Thyroid gland (tissue), 4 donors: ENCODE measurements at places on chromosomes 16 and 17. TPM values are rescaled to one million over a fixed set of nuclear protein-coding genes. Genes with fewer than 3 reads are reported as not detected.

Gene TNFSF13
- total RNA-seq: 32.2 TPM

Gene FOXL1
- total RNA-seq: 0.45 TPM

Gene MYH1
- not detected for total RNA-seq

Gene CTDNEP1
- total RNA-seq: 35.1 TPM

Gene OR4D1
- not detected for total RNA-seq

Gene LGALS9B
- total RNA-seq: not detected

Gene SCO1
- total RNA-seq: 36.0 TPM

Gene RSAD1
- total RNA-seq: 38.9 TPM

Gene RHBDL1
- total RNA-seq: 0.56 TPM

Gene RAB37
- 0.40 TPM for total RNA-seq

Gene SHBG
- total RNA-seq: 0.83 TPM

Gene SPN
- total RNA-seq: 3.4 TPM

Gene KRTAP17-1
- not detected for total RNA-seq

Gene CD300A
- total RNA-seq: 0.78 TPM

DNA sequence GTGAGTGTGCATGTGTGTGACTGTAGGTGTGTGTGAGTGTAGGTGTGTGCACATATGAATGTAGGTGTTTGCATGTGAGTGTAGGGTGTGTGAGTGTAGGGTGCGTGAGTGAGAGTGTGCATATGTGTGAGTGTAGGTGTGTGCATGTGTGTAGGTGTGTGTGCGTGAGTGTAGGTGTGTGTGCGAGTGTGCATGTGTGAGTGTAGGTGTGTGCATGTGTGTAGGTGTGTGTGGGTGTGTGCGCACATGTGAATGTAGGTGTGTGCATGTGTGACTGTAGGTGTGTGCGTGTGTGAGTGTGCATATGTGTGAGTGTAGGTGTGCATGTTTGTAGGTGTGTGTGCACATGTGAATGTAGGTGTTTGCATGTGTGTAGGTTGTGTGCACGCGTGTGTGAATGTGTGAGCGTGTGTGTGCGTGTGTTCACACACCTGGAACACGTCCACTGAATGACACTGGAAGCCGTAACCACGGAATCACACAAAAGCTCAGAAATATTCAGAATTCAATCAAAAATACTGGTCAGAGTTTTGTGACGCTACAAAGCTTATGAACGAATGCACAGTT is 30.6 kb downstream of the MRM3 start:
- no peak for DNase-seq

- no peak for DNase-seq
Observed at GRCh38 chr16:53973021-53973420, 269.1 kb downstream of the FTO start.

- peak; percentile 77 for DNase-seq
Observed at GRCh38 chr16:14300705-14301168, 229.6 kb downstream of the MRTFB start.

DNA sequence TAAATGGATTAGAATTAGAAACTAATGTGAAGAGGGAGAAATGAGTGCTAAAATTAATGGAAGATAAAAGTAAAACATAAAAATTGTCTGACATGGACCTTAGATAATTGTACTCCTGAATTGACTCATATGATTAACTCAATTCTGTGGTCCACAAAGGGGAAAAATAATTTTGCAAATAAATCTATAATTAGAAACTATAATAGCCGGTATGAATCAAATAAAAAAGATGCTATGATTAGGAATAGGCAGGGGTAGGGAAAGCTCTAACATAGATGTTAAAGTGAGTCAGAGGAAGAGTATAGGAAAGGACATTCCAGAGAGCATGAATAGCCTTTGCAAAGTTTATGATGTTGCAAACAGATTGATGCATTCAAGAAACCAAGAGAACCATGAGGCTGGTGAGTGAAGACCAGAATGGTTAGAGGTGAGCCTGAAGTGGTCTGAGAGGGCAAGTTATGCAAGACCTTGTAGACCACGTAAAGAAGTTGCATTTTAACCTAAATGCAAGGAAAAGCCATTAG is 262.1 kb upstream of the CA10 start:
- no peak for DNase-seq

- no peak for DNase-seq
Observed at GRCh38 chr17:61076621-61077031, 323.0 kb upstream of the TBX2 start.

DNA sequence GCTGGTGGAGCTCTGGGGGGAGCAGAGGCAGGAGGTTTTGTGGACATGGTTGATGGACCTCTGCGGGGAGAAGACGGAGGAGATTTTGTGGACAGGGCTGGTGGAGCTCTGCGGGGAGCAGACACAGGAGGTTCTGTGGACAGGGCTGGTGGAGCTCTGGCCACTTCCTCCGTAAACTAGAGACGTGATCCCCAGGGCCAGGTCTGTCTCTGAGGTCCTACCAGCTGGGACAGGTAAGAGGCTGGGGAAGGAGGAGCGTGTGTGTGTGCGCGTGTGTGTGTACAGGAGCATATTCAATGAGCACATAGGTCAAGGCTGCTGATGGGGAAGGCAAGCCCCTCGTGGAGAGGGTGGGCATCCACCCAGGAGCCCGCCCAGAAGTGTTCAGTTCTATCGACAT is 20.6 kb downstream of the RPH3AL start:
- no peak for DNase-seq

GRCh38 chr17:62611292-62611691 is 16.2 kb upstream of the MRC2 start:
- no peak for DNase-seq

GRCh38 chr17:41390411-41390938 is 6.9 kb downstream of the KRT31 start:
- no peak for DNase-seq

DNA sequence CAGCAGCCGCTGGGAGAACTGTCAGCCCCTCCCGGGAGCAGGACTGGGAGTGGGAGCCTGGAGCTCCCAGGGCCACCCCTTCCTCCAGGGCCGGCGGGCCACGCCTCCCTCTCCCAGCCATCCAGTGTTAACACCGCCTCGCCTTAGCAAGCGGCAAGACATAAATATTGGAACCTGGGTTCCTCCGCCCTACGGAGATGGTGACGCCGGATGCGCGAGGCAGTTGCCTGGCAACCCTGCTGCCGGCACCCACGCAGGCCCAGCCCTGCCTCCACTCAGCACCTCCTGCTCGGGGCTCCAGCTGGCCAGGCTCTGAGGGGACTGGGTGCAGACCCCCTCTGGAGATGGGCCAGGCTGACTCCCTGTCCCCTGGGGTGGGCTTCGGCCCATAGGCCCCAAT is 27.4 kb upstream of the CACNA1H start:
- no peak for DNase-seq

DNA sequence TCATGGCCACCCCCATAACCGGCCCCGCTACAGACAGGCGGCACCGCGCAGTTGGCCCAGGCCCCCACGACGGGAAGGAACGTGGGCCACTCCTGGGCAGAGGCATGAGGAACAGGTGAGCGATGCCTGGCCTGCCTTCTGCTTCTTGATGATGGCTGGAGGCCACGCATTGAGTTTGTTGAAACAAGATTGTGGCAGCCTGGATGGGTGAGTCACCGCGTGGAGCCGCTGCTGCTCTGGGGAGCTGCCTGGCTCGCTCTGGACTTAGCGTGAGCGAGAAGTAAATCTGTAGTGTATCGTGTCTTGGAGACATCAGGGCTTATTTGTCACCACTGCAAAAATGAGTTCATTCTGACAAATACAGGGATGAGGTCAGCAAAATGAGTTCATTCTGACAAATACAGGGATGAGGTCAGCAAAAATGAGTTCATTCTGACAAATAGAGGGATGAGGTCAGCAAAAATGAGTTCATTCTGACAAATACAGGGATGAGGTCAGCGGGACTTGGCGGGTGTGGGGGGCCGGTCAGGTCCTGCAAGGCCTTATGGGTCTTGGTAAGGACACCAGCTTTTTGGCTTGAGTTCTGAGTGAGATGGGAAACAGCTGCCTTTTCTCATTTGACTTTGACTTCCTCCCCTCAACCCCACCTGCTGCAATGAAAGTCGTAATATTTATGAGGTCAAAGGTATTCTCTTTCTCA is 93.0 kb downstream of the SEC14L1 start:
- DNase-seq: no peak

DNA sequence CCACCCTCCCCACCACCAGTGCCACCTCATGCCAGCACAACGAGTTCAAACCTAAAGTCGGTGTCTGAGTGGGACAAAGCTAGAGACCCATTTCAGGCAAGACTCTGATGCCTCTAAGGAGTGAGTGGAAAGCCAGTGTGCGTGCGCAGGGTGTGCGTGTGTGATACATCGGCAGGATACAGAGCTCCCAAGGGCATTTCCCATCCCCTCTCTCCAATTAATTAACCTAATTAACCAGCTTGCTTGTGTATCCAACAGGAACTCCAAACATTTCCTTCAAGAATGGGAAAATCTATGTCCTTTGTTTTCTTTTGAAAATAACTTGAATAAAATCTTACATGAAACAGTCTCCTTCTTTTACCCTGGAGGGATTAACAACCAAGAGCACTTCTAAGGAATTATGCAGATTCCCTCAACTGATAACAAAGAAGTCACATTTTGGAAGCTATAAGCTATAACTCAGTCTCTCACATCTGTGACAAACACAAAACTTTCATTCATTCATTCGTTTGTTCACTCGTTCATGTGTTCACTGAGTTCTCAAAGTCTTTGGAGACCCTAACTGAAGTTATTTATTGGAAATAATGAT is 9.9 kb downstream of the ATPAF2 start:
- no peak for DNase-seq

DNA sequence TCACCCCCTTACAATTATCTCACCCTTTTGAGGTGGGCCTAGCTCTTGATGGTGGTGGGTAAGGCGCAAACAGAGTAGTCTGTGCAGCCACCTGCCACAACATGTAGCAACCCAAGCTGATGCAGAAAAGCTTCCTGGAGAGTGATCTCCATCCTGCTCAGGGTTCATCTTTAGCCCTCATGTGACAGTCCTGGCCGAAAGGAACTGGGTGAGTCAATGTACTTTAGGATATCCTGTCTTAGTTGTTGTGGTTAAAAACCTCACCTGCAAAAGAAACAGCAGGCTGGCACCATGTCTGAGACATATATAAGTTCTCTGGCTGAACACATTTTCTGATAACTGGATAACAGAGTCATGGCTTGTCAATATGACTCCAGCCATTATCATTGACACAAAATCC is 183.5 kb upstream of the CPHXL start:
- no peak for DNase-seq

GRCh38 chr16:49876716-49877129 is 20.8 kb upstream of the ZNF423 start:
- DNase-seq: peak; percentile 63

DNA sequence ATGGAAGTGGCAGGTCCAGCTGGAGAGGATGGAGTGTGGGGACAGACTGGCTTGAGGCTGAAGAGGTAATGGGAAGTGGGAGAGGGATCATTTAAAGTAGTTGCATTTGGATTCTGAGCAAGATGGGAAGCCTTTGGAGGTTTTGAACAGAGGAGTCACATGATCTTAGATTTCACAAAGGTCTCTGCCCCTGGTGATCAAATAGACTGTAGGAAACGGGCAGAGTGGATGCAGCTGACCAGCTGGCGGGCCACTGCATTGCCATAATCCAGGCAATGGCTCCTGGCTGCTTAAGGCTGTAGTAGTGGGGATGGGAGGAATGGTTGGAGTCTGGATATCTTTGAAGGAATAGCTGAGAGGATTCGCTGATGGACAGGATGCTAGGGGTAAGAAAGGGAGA is 81.5 kb downstream of the SLC6A2 start:
- no peak for DNase-seq

DNA sequence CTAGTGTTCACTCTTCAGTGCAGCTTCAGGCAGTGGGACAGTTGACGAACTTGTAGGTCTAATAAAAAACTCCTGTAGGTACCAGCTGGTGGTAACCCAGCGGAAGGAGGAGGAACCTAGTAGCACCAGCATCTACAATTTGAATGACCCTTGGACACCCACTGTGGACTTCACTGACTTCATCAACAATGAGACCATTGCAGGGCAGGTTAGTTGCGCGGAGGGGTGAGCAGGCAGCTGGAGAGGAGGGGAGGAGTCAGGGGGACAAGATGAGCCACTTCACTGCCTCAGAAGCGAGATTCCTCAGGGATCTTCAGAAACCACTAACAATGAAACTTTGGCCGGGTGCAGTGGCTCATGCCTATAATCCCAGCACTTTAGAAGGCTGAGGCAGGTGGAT is 22.3 kb downstream of the AOC3 start:
- no peak for DNase-seq

GRCh38 chr16:64654178-64654577 is 467.7 kb downstream of the CDH11 start:
- DNase-seq: no peak

- no peak for DNase-seq
Observed at GRCh38 chr17:65177901-65178300, 40.7 kb downstream of the RGS9 start.

GRCh38 chr17:79147746-79148506 is 73.3 kb downstream of the ENGASE start:
- DNase-seq: no peak

DNA sequence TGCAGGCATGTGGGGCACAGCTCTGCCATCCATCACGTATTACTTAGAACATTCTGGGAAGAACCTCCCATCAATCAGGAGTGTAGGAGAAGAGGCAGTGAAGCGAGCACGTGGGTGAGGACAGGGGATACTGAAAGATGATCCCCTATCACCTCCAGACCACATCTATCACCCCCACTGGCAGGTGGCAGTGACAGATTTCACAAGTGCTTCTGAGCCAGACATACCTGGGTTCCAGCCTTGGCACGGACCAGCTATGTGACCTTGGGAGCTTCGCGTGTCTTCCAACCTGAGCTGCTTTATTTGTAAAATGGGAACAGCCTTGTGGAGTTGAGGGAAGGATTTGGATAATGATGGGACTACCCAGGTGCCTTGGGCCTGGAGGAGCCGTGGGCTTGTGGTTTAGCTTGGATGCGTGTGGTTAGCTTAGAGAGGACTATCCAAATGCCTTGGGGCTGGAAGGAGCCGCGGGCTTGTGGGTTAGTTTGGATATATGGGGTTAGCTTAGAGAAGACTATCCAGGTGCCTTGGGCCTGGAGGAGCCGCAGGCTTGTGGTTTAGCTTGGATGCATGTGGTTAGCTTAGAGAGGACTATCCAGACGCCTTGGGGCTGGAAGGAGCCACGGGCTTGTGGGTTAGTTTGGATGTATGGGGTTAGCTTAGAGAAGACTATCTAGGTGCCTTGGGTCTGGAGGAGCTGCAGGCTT is 206.4 kb downstream of the ENGASE start:
- DNase-seq: no peak

- DNase-seq: no peak
Observed at GRCh38 chr17:79135628-79136405, 61.2 kb downstream of the ENGASE start.
